Osteocyte (in vitro differentiated cells): ENCODE measurements at places on chromosomes 11 and 22.

DNA sequence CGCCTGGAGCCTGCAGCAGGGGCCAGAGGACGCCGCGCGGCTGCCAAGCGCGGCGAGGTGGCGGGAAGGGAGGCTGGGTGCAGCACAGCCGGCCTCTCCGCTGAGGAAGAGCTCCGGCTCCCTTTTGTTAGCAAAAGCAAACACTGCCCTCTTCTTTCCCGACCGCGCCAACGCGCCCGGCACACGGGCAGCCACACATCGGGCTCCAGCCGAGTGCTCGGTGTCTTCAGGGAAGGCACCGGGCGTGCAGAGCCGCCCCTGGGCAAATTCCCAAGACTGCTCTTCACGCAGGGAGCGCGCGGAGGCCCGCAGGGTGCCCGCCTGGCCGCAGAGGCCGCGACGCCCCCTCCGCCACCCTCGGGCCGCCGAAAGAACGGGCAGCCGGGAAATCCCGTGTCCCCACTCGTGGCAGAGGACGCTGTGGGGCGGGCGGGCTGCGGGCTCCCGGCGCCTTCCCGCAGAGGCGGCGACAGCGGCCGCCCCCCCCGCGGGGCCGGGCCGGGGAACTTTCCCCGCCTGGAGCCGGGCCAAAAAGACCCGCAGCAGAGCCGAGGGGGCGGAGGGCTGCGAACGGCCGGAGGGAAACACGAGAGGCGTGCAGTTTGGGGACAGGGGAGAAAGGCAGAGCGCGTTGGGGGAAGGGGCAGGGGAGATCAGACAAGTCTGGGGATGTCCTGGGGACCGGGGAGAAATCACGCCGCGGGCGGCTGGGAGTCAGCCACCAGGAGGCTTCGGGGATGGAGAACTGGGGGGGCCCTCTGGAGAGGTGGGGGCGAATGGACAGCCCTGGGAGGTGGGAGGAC is 931 bp downstream of the CADM1 start:
- peak; percentile 85 for DNase-seq

- no peak for DNase-seq
Observed at GRCh38 chr11:117145393-117145761, 1.3 kb downstream of the PAFAH1B2 start.

DNA sequence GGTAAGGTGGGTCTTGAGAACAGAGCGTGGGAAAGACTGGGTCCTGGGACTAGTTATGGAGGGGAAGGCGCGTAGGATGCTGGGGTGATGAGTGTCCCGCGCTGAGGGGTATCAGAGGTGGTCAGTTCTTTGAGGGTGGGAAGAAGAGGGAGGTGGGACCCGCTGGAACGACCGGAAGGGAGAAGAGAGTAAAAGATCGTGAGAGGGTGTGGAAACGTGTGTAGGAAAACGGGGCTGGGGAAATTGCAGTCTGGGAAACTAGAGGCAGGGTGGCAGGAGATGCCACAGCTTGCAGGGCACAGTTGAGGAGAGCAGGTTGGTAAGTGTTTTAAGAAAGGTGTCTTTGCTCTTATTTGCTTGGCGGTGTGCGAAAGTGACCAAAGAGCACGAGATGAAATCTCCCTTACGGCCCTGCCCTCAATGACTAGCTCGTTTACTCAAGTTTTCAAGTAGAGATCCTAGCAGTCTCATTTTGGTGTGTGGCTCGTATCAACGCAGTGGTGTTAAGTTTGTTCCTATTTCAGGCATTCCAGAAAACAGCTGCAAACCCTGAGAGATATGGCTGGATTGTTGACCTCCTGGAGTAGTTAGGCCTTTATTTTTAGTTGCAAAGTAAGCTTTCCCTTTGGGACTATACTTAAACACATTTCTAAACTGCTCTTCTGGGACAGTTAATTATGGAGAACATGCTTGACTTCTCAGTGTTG is 615 bp downstream of the STT3A start:
- DNase-seq, result no peak

- DNase-seq, result no peak
Observed at GRCh38 chr22:45677063-45677462, 5.4 kb downstream of the ATXN10 start.

DNA sequence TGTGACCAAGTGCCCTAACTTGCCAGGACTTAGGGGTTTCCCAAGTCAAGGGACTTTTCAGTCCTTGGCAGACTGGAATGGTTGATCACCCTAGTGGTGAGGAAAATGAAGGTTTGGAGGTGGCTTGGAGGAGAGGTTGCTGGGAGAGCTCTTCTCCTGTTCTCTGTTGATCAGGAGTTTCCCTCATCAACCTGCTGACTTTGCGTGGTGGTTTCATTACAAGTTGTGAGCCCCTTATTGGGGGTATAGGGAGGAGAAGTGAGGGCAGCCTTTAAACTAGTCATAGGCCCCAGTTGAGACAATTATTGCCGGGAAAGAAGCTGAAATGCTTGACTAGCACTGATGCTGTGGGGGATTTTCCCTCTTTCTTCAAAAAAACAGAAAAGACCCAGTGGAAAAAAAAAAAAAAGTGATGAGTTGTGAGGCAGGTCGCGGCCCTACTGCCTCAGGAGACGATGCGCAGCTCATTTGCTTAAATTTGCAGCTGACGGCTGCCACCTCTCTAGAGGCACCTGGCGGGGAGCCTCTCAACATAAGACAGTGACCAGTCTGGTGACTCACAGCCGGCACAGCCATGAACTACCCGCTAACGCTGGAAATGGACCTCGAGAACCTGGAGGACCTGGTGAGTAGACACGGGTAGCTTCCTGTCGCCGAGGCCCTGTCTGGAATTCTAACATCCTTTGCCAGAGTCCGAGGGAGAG is at the start of gene CXCR5:
Gene CXCR5 (plus strand): TSS at position 525 of the 704 bp plus-strand sequence. CDS start 50 bp downstream, at position 575.
- no peak for DNase-seq

DNA sequence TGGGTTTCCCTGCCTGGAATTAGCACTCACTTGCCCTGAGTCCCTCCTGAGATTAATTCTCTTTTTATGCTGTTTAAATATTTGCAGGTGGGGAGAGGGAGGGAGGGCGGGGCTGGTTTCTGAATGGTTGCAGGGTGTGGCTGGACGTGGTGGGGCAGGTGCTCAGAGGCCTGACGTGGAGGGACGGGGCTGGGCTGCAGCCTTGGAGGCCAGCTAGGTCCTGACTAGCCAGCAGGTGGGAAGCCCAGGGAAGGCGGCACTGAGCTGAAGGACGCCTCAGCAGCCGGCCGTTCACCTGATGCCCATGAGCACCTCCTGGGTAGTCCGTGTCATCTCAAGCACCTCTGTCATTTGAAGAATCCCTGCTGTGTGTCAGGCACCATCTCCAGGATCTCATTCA is 21.3 kb downstream of the SGSM1 start:
- no peak for DNase-seq

- no peak for DNase-seq
Observed at GRCh38 chr11:46036009-46036408, 85.2 kb downstream of the PHF21A start.

DNA sequence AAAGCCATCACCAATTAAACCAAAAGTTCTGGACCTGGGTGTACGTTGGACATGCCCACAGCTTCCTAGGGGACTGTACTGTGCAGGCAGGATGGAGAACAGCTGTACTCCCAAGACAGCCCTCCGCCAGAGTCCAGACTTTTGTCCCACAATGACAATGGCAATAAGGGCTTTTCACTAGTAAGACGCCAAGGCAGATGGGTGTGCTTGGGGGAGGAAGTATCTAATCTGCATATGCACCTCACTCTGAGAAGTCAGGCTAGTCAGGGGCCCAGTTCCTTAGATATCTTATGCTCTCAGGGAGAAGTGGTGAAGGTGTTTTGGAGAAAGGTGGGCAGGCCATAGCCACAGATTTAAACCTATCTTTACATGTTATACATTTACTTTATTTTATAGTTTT is 85.1 kb upstream of the USP47 start:
- DNase-seq, result no peak

DNA sequence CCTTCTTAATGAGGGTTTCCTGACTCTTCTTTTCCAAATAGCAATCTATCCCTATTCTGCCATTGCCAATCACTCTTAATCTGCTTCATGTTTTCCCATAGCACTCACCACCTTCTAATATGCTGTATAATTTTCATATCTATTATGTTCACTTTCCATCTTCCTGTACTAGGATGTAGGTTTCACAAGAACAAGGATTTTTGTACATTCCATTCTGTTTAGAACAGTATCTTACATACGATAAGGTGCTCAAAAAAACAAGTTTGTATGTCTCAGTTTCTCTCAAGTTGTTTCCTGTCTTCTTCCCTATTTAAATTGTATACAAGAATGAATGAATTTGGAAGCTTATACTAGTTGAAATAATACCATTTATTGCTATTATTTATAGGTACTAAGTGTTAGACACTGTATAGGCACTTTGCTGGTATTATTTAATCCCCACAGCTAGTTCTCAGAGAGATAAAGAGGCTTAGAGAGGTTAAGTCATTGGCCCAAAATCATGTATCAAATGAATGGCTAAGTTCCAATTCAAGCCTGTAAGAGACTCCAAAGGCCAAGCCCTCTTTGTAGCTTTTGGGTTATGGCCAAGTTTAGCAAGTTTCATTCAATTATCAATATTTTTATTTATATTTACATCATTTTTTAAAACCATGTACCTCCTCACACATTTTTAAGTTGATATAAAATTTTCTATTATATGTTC is 134.7 kb downstream of the PAX6 start:
- no peak for DNase-seq

GRCh38 chr11:45045683-45046471 is 95.2 kb upstream of the TP53I11 start:
- no peak for DNase-seq

GRCh38 chr11:86219311-86220193 is 25.0 kb upstream of the EED start:
- no peak for DNase-seq

GRCh38 chr11:44711787-44712608 is 14.8 kb upstream of the TSPAN18 start:
- DNase-seq, result no peak

DNA sequence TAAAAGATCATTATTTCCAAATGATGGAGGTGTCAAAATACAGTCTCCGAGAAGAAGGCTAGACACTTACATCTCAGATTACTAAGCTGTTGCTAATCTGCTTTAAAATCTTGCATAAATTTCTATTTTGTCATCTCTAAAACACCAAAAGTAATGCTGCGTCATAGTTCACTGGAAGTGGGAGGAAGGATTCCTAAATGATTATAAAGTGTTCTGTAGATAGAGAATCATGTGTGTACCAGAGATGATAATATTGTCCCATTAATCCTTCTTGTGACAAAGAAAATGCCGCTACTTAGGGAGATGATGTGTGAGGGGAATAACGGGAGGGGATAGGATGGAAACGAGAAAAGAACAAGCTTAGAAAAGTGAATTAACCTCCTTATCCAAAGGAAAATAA is 268.6 kb downstream of the JRKL start:
- DNase-seq, result no peak

DNA sequence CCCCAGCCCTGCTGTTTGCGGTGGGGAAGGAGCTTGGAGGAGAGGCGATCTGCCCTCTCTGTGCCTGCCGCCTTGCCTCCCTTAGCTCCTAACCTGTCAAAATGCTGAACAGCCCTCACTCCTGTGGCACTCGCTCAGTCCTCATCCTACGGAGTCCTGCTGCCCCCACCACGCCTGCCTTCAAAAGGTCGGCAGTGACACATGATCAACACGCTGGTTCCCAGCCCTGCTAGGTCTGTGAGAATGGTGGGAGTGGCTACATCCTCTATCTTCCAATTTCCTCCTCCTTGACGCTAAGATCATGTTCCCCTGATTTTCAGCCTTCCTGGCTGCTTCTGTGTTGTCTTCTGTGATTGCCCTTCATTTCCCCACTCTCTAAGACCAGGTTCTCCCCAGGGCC is 120.2 kb upstream of the TBCEL start:
- DNase-seq, result no peak

GRCh38 chr22:44870021-44870420 is 117.6 kb downstream of the ARHGAP8 start:
- no peak for DNase-seq

DNA sequence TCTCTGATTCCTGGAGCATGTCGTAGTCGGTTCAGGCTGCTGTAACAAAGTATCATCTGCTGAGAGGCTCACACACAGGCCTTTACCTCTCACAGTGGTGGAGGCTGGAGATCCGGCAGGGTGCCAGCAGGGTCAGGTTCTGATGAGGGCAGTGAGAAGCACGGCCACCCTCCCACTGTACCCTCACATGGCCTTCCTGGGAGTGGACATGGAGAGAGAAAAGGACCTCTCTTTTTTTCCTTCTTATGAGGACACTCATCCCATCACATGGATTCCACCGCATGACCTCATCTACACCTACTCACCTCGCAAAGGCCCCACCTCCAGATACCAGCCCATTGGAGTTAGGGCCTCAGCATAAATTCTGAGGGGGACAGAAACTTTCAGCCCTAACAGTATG is 99.5 kb downstream of the BCR start:
- no peak for DNase-seq

- DNase-seq, result no peak
Observed at GRCh38 chr11:91303749-91304148, 920.9 kb upstream of the FAT3 start.

- no peak for DNase-seq
Observed at GRCh38 chr11:19963697-19964387, 196.4 kb downstream of the DBX1 start.

DNA sequence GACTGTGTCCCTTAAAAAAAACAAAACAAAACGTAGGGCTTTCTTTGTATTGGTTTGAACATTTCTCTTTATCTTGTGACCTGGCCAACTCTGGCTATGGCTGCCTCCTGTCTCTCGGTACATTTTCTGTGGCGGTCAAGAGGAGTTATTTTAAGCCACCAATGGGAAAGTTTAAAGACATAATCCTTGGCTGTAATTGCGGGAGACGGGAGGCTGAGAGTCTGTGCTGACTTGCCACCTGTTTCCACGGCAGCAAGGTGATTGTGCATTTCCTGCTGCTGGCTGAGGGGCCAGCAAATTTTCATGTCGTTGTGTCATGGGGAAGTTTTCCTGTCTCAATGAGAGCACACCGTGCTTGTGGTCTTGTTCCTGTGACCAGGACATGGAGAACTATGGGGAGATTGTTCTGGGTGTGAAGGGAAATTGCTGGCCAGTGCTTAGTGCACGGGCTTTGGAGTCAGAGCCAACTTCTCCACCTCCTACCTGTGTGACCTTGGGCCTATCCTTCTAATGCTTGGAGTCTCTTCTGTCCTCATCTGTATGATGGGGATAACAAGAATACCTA is 11.0 kb downstream of the PTPRJ start:
- no peak for DNase-seq

DNA sequence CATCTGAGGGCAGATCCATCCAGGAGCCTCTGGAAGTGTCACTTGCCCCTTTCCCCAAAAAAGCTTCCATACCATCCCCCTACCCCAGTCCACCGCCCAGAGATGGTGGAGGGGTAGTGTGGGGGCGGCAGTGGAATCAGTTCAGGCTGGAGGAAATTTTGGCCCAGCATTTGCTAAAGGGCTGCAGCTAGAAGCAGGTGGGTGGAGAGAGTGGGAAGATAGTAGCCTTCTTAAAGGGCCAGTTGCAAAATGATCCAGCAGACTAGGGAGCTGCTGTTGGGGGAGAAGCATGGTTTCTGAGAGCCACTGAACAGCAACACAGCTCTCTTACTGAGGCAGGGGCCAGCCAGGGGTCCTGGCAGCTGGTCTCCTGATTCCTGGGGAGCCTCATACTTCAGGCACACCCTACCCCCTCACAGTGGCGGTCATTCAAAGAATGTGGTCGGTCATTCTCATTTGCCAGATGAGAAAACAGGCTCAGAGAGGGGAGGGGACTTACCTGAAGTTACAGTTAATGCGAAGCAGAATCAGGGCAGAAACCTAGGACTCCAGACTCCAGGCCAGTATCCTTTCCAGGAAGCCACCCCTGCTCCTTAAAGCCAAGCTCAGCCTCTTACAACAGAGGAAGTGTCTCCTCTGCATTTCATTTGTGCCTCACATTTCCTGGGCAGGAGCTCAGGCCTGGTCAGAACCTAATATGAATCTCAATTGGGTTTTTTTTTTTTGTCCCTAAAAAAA is 5.4 kb downstream of the SEC14L2 start:
- no peak for DNase-seq
